ENCODE measurements at places on chromosomes 6 and 20. TPM values are rescaled to one million over a fixed set of nuclear protein-coding genes. Genes with fewer than 3 reads are reported as not detected.
A peak's percentile ranks its signal among the peaks of the same experiment; 100 is the strongest.

- H3K4me3 ChIP-seq = no peak overlapping the region
- no peak for DNase-seq
- no peaks in the 10 kb centered on the region for H3K36me3 ChIP-seq
- no peak overlapping the region for H3K27ac ChIP-seq
- no peaks in the 10 kb centered on the region for H3K27me3 ChIP-seq
- no peaks in the 10 kb centered on the region for H3K4me1 ChIP-seq
These were observed 27.4 kb downstream of the GDAP1L1 start for GRCh38 chr20:44274303-44275017.

GRCh38 chr6:106642476-106642875 is 13.1 kb downstream of the QRSL1 start:
- H3K36me3 ChIP-seq = peaks cover 24% of the 10 kb centered on the region
- no peaks in the 10 kb centered on the region for H3K27me3 ChIP-seq
- no peaks in the 10 kb centered on the region for H3K4me1 ChIP-seq
- no peak overlapping the region for H3K27ac ChIP-seq
- H3K4me3 ChIP-seq = no peak overlapping the region
- no peak for DNase-seq

DNA sequence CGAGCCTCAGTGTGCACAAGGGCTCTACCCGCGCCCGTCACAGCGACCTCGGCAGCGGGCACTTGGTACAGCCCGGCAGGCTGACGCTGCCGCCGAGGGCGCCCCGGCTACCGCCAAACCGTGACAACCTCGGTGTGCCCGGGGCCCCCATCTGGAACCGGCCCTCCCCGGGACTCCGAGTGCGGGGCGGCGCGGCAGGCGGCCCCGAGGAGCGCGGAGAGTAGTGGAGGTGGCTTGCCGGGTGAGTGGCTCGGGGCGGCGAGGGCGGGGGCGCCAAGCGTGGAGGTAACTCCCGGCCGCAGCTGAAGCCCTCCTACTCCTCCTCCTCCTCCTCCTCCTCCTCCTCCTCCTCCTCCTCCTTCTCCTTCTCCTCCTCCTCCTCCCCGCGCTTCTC is at the start of gene ISM1:
ISM1 (plus strand) TSS at position 371 of the 394 bp plus-strand sequence. CDS start 503 bp downstream, outside the sequence.
- H3K27me3 ChIP-seq = no peaks in the 10 kb centered on the region
- no peaks in the 10 kb centered on the region for H3K36me3 ChIP-seq
- peaks cover 36% of the 10 kb centered on the region for H3K4me1 ChIP-seq
- H3K4me3 ChIP-seq = peak within 1 kb of the TSS; percentile 68
- peak within 1 kb of the TSS; percentile 54 for H3K27ac ChIP-seq

GRCh38 chr6:32401284-32401963 is 5.6 kb downstream of the BTNL2 start:
- no peaks in the 10 kb centered on the region for H3K36me3 ChIP-seq
- H3K27ac ChIP-seq = no peak overlapping the region
- H3K4me1 ChIP-seq = no peaks in the 10 kb centered on the region
- DNase-seq = no peak

DNA sequence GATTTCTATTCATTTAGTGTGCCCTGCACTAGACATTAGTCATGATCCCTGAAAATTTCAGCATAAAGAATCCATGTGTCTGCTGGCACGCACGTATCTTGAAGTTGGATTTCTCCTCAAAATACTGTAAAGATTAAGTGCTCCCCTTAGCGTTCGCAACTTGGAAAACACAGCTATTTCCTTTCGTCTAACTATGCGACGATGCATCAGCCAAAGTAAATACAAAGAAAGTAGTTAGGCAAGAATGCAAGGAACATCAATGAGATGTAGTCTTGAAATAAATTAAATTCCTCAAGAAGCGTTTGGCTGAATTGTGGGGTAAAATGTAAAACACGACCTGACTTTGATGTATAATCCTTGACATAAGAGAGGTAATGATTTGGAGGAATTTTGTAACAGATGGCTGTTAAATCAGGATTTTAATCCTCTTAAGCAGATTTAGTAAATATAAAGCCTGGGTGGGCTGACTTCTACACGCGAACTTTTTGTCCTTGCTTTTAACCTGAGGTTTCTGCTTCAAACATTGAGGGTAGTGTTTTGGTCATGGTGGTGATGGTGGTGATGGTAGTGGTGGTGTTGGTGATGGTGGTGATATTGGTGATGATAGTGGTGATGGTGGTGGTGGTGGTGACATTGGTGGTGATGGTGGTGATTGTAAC is 88.2 kb downstream of the FOXF2 start:
- H3K27ac ChIP-seq = no peak overlapping the region
- H3K4me3 ChIP-seq = no peak overlapping the region
- H3K27me3 ChIP-seq = no peaks in the 10 kb centered on the region
- DNase-seq = no peak
- peaks cover 19% of the 10 kb centered on the region for H3K4me1 ChIP-seq

GRCh38 chr6:23412770-23413169 is 713.2 kb upstream of the NRSN1 start:
- peaks cover 2% of the 10 kb centered on the region for H3K4me1 ChIP-seq
- DNase-seq = no peak
- no peaks in the 10 kb centered on the region for H3K36me3 ChIP-seq
- no peak overlapping the region for H3K4me3 ChIP-seq

GRCh38 chr6:157669747-157670216 is 153.3 kb upstream of the SNX9 start:
- H3K4me1 ChIP-seq = no peaks in the 10 kb centered on the region
- H3K27ac ChIP-seq = peak overlapping the region; percentile 3
- H3K36me3 ChIP-seq = peaks cover 5% of the 10 kb centered on the region

TXLNB gene
- 0.17 TPM for total RNA-seq

DNA sequence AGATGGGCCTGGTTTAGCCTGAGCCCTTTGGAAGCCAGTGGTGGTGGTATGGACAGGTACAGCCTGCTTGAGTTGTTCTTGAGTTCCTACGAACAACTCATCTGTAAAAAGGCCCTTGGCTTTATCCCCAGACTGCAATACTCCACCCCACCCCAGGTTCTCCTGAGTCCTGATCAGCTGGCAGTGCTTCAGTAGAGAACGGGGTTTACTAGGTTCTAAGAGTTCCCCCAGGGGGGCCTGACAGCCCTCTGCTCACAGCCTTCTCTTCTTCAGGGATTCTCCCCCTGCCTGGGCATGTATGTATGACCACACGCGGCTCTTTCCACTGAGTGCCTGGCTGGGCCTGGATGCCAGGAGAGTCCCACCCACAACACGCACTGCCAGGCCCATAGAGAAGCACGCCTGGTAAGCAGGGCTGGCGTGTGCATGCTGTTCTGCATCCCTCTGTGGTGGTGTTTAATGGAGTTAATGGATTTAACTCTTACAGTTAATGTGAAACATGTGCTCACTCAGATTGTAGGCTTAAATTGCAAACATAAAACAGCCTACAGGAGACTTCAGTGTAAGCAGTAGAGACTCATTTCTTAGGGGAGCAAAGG is 44.3 kb upstream of the SLC4A11 start:
- DNase-seq = no peak
- H3K27ac ChIP-seq = no peak overlapping the region

DNA sequence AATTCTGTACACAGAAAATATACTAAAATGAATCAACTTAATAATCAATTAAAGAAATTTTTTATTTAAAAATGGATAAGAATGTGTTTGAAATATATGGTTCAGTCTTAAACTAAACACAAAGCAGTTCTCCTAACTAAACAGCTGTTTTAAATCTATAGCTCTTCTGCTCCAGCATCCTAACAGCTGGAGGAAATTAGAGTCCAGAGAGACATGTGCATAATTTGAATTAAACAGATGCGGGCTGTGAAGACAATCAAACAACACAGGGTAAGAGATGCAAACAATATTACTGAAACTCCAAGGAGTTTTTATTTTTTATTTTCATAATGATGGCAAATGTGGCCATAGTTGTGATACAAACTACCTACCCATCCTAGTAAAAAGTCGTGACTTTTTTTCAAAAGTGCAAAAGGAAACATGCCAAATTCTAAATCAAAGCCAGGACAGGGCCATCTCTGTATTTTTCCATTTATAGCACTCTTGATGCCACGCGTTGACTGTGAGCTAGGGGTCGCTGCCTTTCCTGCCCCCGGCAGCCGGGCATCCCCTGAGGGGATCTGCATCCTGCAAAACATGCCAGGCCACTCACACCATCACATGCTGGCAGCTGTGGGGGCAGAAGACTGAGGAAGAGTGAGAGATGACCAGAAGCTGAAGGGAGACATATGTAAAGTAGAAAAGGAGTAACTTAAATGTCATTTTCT is 310.6 kb downstream of the PRKN start:
- H3K4me3 ChIP-seq = no peak overlapping the region
- no peaks in the 10 kb centered on the region for H3K27me3 ChIP-seq
- no peaks in the 10 kb centered on the region for H3K4me1 ChIP-seq
- DNase-seq = no peak

GRCh38 chr6:130913120-130913519 is 85.9 kb downstream of the SMLR1 start:
- H3K4me3 ChIP-seq = no peak overlapping the region
- DNase-seq = no peak
- no peaks in the 10 kb centered on the region for H3K36me3 ChIP-seq
- H3K27me3 ChIP-seq = no peaks in the 10 kb centered on the region
- no peak overlapping the region for H3K27ac ChIP-seq

PEDS1 gene
- 6.5 TPM for total RNA-seq

DNA sequence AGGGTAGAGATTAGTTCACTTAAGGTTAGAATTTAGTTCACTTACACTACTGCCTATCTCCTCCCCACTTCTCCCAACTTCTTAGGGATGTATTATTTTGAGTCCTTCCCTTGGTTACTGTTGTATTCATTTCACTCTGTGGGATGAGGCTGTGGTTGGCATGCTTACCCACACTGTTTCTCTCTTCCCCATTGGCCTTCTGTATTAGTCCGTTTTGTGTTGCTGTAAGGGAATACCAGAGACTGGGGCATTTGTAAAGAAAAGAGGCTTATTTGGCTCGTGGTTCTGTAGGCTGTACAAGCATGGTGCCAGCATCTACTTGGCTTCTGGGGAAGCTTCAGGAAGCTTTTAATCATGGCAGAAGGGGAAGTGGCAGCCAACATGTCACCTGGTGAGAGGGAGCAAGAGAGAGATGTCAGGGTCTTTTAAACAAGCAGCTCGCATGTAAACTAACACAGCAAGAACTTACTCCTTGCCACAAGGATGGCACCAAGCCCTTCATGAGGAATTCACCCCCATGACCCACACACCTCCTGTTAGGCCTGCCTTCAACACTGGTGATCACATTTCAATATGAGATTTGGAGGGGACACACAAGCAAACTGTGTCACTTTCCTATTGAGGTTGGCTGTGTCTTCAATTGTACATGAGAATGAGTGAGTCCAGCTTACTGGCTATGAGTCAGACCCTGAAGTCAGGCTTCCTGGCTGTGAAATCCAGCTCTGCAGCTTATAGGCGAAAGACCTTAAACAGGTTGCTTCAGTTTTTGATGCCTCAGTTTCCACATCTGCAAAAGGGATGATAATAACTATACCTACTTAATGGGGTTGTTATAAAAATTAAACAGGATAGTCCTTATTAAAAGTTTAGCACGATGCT is 53.3 kb downstream of the SYNDIG1 start:
- no peaks in the 10 kb centered on the region for H3K27me3 ChIP-seq
- H3K36me3 ChIP-seq = no peaks in the 10 kb centered on the region
- H3K27ac ChIP-seq = no peak overlapping the region
- H3K4me3 ChIP-seq = no peak overlapping the region
- DNase-seq = no peak

DNA sequence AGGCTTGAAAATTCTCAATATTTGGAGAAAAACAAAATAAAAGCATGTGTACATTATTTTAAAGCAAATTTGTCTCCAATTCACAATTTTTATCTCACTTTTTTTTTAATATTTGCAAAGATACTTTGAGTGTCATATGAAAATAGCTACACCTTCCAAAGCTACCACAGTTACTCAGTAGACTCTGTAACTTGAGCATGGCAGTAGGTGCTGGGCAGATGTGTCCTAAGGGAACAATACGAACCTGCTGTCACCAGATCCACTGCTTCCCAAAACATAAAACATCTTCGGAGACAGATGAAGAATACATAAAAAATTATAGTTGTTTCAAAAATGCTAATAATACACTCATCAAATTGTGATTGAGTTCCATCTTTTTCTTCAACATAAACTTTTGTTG is 10.6 kb downstream of the WDR27 start:
- no peaks in the 10 kb centered on the region for H3K4me1 ChIP-seq
- DNase-seq = no peak
- no peak overlapping the region for H3K4me3 ChIP-seq
- no peaks in the 10 kb centered on the region for H3K27me3 ChIP-seq
- H3K27ac ChIP-seq = no peak overlapping the region

GRCh38 chr20:63315731-63316491 is 22.9 kb downstream of the COL20A1 start:
- no peak overlapping the region for H3K4me3 ChIP-seq
- H3K27ac ChIP-seq = no peak overlapping the region
- no peak for DNase-seq
- no peaks in the 10 kb centered on the region for H3K27me3 ChIP-seq

- H3K4me3 ChIP-seq = peak within 1 kb of the TSS; percentile 45
- peaks cover 7% of the 10 kb centered on the region for H3K4me1 ChIP-seq
- no peak within 1 kb of the TSS for H3K27ac ChIP-seq
- no peak for DNase-seq
These were observed at the start of gene EEF1A2 for GRCh38 chr20:63498960-63499337. EEF1A2 (minus strand) TSS chr20:63499083; CDS start chr20:63497763, 1,320 bp downstream.

SLC22A7 gene
- total RNA-seq = 143 TPM

DNA sequence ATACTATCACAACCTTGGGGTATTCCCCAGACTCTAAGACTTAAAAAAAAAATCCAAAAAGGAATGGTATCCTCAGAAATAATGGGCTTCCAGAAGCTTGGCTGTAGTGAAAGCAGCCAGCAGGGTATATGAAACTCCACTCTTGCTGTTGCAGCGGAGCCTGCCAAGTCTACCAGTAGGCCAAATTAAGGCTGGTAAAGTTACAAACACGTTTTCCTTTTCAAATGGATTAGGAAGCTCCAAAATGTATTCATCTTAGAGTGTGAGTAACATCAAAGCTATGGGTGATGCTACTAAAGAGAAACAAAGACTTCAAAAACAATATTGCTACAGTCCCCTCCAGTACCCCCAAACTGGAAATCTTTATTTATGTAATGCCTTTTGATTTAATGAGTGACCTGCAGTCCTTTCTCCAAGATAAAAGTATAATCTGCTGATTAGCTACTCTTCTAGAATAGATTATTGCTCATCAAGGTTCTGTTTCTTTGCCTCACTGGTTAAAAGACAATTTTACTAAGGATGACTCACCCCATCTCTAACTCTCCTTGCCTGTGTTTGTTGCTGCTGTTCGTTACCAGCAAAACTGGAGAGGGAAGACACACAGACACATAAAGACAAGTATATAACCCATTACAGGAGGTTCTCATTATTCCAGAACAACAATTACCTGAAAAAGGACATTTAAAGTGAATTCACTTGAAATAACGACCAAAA is 84.9 kb downstream of the BTBD9 start:
- no peaks in the 10 kb centered on the region for H3K36me3 ChIP-seq
- no peaks in the 10 kb centered on the region for H3K27me3 ChIP-seq
- DNase-seq = no peak
- no peaks in the 10 kb centered on the region for H3K4me1 ChIP-seq
- no peak overlapping the region for H3K27ac ChIP-seq
- H3K4me3 ChIP-seq = no peak overlapping the region

CHMP4B gene
- 16.4 TPM for total RNA-seq

- no peaks in the 10 kb centered on the region for H3K4me1 ChIP-seq
- no peaks in the 10 kb centered on the region for H3K36me3 ChIP-seq
- H3K27ac ChIP-seq = no peak overlapping the region
- no peak for DNase-seq
These were observed 117.6 kb downstream of the TRDN start for GRCh38 chr6:123519189-123519505.
